Activated CD4-positive, alpha-beta T cell treated with anti-CD3 and anti-CD28 coated beads, Interleukin-2, Interleukin-4, amounts not matched to agents 100 ng/mL and 50 ng/mL, durations not matched to agents 16 hours and 8 hours (primary cell): ENCODE measurements at places on chromosomes 5 and 9.

GRCh38 chr5:178413988-178414387 is 176.2 kb downstream of the COL23A1 start:
- no peak for DNase-seq

DNA sequence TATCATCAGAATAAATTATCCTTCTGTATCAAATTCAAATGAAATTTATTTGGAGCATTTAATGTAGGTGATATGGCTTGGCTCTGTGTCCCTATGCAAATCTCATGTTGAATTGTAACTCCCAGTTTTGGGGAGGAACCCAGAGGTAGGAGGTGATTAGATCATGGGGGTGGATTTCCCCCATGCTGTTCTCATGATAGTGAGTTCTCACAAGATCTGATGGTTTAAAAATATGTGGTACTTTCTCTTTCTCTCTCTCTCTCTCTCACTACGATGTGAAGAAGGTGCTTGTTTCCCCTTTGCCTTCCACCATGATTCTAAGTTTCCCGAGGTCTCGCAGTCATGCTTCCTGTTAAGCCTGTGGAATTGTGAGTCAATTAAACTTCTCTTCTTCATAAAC is 678.4 kb upstream of the RGMB start:
- no peak for DNase-seq

- DNase-seq, result no peak
Measured at GRCh38 chr5:33800241-33800950, 91.4 kb downstream of the ADAMTS12 start.

DNA sequence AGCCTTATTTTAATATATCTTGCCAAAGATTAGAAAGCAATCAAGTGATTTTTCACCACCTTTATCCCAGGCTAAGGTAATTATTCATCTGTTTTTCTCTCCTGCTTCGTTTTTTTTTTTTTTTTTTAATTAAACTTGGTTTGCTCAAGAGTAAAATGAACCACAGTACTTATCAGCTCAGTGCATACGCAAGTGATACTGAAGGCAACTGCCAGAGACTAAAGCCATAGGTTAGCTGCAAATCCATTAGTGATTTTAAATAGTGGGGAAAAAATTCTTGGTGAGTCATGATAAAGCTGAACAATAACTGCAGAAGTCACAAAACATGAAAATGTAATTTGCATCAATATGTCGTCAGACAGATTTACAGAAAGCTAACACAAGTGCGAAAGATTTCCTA is 829.1 kb downstream of the PTPRD start:
- DNase-seq, result no peak

DNA sequence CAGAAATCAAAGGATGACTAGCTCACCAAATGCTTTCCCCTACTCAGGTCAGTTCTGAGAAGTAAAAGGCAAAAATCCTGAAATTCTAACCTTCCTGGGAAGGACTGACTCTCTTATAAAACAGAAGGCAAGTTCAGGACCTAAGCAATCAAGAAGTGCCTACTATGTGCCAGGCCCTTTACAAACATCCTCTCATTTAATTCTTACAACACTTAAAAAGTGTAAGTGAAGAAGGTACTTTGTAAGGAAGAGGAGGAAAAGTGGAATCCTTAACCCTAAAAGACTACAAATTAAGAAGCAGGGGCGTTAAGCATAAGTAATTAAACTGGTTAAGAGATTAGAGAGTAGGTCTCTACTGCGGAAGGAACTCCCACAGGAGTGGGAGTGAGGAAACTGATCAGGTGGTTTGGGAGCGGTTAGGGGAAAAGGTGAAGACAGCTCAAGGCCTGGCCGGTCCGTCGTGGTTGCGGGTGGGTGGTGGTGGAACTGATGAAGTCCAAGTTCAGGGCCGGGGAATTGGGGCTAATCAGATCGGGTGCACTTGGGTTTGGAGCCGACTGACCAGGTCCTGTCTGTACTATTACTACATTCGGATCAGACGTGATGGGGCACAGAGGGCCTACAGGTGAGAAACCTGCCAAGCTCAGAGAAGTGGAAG is 839 bp downstream of the MED27 start:
- no peak for DNase-seq

DNA sequence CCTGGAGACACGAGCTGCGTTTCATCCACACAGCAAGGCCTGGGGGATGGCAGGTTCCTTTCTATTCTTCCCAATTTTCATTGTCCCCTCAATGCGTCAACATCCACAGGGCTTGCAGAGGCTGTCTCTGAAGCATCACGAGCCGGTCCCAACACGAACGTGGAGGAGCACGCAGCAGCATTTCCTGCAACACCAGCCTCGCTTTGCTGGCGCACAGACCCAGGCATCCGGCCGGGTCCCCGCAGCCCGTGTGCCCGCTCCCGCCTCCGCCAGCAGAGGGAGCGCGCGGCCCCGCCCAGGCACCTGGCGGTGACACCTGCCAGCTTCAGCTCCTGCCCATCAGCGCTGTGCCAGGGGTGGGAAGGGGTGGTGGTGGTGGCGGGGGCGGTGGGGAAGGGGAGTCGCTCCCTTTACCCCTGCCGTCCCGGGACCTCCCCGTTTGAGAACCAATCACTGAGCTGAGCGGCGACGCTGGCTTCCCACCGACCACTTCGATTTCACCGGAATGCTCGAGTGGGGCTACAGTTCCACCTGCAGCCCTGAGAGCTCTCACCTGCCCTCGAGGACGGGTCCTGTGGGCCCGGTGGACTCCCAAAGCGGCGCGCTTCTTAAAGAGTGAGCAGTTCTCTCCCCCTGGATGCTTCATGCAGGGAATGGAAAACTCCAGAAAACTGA is 464.5 kb downstream of the ICE1 start:
- DNase-seq, result peak; percentile 59

DNA sequence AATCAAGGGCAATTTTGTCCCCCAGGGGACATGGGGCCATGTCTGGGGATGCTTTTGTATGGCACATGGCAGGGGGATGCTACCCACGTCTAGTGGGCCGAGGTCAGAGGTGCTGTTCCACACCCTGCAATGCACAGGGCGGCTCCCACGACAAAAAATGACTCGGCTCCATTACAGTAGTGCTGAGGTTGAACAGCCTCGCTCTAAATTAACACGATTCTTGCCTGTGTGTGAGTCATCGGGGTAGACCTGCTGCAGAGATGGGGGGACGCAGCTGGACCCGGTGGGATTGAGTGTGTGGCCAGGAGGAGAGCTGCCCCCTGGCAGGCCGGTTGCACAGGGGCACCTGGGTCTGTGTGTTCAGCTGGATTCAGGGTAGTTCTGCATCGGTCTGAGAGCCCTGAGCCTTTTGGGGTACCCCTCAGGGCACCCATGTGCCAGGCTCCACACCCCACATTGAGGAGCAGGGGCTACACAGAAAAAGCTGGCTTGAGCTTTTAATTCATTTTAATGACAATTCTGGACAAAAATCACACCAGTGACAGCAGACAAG is 20.0 kb upstream of the COL5A1 start:
- DNase-seq, result no peak

DNA sequence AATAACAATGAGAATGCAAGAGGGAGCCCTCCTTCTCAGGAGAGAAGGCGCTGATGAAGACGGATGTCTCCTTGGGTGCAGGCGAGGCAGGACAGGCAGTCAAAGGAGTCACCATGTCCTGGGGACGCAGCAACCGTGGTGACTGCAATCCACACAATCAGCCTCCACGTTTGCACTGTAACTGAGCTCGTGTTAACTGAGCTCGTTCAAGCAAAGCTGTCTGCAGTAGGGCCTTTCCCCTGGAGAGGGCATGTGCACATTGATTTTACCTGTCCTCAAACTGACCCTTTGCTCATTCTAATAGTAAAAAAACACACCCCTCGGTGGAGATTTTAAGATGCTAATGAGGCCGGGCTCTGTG is 2.8 kb downstream of the SARDH start:
- DNase-seq, result no peak

GRCh38 chr5:174352681-174353080 is 307.2 kb downstream of the NSG2 start:
- DNase-seq, result no peak

DNA sequence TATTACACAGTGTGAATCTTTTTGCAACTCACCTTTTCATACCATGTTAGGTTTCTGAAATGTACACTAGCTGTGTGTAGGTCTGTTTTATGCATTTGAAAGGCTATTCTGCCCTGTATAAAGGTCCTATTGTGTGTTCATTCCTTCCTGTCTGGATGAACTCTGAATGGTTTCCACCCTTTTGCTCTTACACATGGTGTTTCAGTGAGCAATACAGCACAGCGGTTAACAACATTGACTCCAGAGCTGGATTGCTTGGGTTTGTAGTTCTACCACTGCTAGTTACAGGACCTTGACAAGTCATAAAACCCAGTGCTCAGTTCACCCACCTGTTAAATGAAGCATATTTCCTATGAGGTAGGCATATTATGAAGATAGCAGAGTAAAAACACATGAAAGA is 331.6 kb downstream of the ADGRV1 start:
- DNase-seq, result no peak

DNA sequence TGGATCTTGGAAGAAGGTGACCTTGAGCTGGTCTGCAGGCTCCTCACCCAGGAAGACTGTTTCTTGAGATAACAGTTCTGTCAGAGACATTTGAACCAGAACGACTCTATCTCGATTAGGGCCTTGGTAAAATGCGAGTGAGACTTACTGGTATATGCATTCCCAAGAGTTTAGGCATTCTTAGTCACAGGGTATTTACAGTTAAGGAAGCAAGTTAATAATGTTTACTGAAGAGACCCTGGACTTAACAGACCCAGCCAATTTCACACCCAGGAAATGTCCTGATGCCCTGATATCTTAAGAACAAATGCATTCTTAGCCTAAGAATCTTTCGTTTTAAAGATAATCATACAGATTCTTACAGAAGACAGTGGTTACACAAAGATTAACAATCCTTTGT is 1867.2 kb upstream of the C9orf72 start:
- DNase-seq, result no peak

DNA sequence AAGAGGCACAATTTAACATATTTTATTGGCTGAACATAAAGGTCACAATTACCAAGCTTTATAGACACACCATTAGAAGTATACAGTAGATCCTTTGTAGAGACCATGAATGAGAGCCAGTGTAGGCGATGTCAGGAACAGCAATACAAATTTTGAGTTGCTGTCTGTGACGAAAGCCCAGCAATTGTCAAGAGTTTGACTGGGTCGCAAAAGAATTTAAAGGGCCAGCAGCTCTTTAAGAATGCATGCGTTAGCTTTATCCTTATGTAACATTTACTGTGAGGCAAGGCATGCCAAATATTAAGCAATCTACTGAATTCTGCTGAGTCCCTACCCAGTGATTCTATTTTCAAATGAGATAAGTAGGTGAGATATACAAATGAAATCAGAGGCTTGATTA is 236.9 kb downstream of the ARRDC3 start:
- DNase-seq, result no peak
